HT1080 (cell line): ENCODE measurements at places on chromosomes 6 and 20.

DNA sequence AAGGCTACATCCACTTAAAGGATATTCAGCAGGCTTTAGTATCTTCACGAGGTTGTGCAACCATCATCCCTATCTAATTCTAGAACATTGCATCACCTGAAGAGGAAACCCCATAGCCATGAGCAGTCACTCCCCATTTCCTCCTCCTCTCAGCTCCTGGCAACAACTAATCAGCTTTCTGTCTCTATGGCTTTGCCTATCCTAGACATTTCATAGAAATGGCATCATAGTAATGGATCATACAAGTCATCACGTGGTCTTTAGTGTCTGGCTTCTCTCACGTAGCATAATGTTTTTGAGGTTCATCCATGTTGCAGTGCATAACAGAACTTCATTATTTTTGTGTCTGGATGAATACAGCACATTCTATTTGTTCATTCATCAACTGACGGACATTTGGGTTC is 20.5 kb downstream of the SNAI1 start:
- DNase-seq, result peak; percentile 72

GRCh38 chr6:7901056-7901455 is 9.5 kb downstream of the TXNDC5 start:
- DNase-seq, result no peak

- DNase-seq, result no peak
These were observed 58.6 kb upstream of the ZNF217 start for GRCh38 chr20:53652090-53652858.

DNA sequence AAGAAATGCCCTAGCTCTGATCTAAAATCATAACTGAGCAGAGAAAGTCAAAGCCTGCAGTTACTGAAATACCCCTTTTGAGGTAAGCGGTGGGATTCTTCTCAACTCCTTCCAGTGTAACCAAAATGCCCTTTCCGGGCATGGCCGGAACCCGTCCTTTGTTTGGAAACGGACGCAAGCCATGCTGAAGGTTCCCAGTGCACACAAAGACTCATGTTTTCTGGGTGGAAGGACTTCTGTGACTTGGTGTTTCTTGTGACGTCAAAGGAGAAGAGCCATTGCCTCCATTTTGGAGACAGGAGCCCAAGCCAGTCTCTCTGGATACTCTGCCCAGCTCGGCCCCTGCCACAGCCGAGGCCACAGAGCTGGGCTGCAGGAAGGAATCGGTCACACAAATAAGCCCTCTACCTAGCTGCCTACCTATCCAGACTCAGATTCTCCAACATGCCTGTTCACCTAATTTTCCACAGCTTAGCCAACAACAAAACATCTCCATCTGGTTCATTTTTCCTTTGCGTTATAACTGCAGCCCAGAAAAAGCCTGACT is 182.8 kb downstream of the TBXT start:
- DNase-seq, result no peak

DNA sequence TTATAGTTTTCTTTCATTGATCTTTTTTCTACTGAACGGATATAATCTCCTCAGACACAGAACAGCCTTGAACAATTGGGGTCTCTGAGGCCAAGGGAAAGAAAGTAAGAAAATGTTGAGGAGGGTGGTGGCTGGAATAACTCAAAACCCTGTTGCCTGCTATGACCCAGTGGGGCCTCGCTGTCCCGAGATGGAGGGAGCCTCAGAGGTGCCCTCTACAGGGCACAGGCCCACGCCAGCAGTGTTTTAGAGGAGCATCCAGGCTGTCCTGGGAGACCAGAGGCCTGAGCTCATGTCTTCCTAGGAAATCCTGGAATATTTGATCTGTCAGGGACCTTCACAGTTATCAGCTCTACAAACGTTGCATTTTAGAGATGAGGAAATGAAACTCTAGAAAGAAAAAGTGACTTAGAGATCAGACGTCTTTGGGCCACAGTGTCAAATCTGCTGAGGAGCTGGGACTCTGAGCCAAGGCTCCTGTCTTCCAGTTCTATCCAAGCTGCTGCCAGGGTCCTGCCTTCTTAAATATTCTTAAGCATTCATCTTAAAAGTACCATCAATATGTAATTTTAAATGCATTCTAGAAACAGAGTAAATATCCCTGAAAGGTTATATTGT is 26.3 kb downstream of the ALDH5A1 start:
- DNase-seq, result peak; percentile 31

DNA sequence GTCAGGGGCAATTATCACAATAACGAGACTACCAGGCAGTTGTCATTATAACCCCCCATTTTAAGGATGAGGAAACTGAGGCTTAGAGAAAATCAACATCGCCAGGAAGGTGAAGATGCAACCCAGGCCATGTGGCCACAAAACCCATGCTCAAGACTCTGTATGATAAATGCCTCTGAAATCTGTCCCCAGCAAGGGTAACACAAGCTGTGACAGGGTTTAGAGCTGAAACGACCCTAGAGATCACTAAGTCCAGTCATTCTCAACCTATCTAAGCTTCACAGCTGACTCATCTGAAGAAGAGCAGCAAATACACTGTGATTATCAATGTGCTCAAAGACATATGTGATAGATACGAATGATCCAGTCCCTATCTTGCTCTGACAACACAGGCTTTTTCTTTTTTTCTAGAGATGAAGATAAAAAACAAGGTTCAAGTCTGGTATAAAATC is 47.0 kb downstream of the ARHGAP18 start:
- no peak for DNase-seq

DNA sequence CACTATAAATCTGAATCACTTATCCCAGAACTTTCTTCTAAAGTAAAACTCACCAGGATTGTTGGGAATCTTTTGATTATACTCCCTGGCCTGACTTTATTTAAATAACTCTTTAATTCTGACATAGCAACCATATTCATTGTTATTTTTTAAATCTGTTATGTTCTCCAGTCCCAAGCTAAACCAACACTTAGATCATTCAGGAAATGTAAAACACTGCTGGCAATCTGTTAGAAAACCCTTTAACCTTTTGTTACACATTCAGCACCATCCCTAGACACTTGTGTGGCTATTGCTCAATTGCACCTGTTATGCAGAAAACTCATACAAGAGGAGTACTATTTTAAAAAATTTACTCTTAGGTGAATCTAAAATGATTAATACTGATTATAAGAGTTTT is 101.8 kb upstream of the NHSL1 start:
- peak; percentile 38 for DNase-seq

DNA sequence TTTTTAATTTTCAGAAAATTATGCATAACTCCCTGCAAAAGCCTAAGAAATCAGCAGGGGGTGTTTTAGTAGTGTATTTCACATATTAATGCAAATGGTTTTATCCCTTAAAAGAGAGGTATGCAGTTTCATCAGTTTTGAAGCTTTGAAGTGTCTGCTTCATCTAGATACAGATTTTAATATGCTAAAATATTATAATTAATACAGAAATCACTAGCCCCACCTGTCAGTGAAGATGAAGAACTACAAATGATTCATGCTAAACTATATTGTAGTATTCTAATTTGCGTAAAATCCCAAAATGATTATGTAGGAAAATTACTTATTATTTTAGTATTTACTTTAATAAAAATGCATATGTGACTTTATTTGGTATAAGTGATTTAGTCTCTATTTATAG is 2.9 kb upstream of the TFB1M start:
- no peak for DNase-seq

- DNase-seq, result no peak
These were observed 214.9 kb upstream of the GMDS start for GRCh38 chr6:2460216-2460745.

- DNase-seq, result no peak
These were observed 862.6 kb downstream of the KIF16B start for GRCh38 chr20:15710636-15711035.

GRCh38 chr6:106918115-106918514 is 56.4 kb downstream of the CD24 start:
- no peak for DNase-seq

GRCh38 chr6:145815309-145816274 is 997 bp upstream of the FBXO30 start:
- peak; percentile 2 for DNase-seq

GRCh38 chr6:13465734-13466133 is 21.7 kb downstream of the GFOD1 start:
- peak; percentile 20 for DNase-seq

DNA sequence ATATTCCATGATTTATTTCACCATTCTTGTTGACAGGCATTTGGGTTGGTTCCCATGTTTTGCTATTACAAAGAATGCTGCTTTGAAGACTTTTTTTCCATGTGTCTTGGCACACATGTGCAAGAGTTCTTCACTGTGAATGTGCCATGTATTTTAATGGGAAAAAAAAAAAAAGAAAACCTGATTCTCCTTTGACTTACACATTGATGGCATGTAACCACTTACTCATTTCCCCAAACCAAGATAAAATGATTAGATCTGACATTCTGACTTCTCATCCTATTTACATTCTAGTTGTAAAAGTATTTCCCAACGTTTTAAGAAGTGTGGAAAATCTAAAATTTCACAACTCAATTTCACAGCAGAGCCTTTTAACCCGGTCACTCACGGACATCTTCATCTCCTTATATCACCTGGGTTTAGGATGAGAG is 4.4 kb downstream of the CAP2 start:
- DNase-seq, result no peak

DNA sequence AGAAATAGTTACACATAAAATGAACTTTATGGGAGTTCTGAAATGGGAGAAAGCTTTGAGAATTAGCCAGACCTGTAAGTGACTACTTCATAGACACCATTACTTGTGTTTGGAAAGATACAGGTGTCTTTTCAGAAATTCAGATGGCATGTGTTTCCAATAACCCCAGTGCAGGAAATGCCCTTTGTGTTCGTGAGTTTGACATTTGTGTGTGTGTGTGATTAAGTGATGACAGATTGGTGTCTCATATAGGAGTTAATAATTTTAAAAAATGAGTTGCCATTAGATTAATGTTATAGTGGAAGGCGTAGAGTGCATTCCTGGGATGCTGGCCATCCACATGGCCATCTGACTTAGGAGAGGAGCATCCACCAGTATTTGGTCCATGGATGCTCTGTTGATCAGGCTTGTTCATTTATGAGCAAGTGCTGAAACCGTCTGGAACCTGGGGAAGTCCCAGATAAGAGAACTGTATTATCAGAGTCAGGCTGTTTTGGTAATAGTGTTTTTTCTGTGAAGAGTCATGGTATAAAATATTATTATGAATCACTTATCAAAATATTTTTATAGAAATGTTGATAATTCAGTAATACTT is 3.1 kb downstream of the STK4 start:
- DNase-seq, result no peak

DNA sequence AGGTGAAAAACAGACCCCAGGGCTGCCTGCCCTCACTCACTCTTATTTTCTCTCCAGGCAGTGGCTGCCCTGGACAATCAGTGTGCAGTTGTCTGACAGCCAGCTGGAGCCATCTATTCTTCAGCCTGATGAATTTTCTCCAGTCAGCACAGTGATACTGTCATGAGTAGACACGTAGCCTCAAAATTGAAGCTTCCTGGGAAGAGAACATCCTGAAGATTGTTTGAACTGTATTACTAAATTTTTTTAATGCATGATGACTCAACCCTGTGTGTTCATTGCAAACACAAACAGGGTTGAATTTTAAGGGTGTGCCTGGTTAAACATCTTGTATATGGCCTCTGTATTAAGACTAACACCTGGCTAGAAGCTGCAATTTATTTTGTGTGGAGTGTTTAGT is 49.8 kb upstream of the STXBP5 start:
- peak; percentile 80 for DNase-seq

DNA sequence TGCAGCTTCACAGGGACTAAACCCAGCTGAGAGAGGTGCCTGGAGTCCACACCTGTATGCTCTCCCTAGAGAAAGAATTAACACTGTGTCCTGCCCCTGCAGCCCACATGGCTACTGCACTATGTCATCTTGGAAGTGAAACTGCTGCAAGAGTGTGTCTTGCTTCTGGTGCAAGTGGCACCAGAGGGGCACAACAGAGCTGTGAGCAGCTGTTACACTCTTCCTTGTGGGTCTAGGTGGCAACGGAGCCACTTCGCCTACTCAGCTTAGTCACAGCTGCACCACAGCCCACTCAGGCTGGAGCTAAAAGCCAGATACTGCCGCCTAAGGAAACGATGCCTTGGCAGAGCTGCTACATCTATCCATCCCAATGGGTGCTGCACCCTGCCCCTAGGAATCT is 391.4 kb downstream of the COL12A1 start:
- no peak for DNase-seq

DNA sequence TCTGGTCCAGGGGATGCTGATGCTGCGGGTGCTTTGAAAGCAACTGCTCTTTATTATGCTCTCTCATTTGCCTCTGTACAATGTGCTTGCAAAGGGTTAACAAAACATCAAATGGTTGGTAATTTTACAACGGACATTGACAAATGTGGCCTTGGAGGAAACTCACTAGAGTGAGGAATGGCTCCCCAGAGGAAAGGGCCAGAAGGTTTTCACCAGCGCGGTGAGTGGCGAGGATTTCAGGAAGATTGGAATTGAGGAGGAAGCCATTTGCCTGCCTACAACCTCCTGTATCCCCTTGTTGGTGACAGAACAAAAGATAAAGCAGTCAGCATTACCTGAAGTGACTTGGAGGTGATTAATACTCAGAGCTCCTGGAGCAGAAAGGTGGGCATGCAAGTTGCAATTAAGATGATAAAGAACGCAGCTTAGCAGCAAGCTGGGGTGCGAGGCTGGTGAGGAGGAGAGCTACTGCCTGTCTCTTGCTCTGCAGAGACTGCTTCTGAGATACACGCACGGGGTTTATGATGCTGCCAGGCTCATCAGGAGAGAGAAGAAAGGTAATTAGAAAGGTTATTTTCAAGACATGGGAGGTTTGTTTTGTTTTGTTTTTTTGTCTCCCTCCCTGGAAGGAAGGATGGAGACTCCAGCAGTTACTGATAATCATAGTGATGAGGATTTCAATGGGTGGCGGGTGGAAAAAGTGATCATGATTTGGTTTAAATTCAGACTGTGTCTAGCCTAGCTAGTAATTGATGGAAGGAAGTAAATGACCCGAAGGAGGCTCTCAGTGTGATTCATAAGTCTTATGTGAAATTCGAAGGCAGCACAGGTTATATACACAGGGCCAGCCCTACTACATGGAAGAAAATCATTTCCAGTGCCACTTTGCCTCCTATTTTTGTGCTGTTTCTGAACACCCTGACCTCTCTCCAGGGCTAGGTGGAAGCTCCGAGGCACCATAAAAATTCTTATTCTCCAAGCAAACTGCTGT is 141.6 kb upstream of the DTNBP1 start:
- no peak for DNase-seq

- DNase-seq, result peak; percentile 3
These were observed 2.1 kb downstream of the MAP3K7 start for GRCh38 chr6:90584636-90585255.

GRCh38 chr6:42075159-42075838 is 25.0 kb downstream of the TAF8 start:
- peak; percentile 55 for DNase-seq

DNA sequence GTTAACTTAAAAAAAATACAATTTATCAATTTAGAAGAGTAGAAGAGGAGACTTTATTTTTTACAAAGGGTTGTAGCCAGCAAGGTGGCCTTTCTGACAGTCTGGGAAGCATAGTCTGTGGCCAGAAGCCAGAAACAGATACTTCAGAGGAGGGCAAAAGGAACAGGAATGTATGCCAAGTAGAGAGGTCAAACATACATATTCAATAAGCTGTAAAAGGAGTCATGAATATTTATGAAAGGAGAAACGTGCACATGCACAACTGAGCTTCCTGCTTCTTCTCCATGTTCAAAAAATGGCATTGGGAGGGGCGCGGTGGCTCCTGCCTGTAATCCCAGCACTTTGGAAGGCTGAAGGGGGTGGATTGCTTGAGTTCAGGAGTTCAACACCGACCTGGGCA is 43.9 kb upstream of the FAM184A start:
- no peak for DNase-seq
